GM12891 (cell line): ENCODE measurements at places on chromosomes 6 and 20.

DNA sequence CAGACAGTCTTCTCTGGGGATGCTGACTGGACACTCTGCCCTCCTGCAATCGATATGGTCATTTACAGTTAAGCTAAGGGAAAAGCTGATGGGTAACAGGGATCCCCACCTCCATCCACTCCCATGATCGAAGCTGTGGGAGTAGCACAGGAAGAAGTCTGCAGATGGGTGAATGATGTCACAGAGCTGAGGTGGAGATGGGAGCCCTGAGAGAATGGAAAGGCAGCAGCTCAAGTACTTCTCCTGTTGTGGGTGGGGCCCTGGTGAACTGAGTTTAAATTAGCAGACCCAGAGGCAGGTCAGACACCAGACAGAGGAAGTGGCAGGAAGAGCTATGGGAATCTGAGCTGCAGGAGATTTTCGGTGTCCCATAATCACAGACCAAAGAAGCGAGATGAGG, 29.0 kb downstream of the HDGFL1 start:
- no peak for DNase-seq

DNA sequence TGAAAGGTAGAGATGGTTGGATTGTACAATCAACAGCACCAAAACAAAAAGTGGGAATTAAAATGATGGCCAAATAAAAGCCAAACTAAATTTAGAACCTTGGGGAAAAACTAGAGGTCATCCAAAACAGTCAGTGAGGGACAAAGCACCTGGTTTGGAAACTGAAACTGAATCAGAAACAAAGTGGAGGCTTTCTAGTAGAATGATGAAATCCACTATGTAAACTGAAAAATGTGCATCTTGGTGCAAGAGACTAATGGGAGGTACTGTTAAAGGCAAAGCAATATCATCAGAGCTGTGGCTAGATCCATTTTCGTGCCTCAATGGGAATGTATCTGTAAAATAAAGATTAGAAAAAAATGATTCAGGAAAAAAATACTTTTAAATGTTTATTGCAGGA, 380.0 kb upstream of the GJE1 start:
- DNase-seq, result no peak

GRCh38 chr6:10578723-10579122, 57.6 kb downstream of the GCNT2 start:
- DNase-seq, result no peak

- no peak for DNase-seq
Observed at GRCh38 chr6:145498425-145498824, 236.9 kb downstream of the EPM2A start.

GRCh38 chr6:41100871-41101287, 28.1 kb downstream of the NFYA start:
- DNase-seq, result no peak

DNA sequence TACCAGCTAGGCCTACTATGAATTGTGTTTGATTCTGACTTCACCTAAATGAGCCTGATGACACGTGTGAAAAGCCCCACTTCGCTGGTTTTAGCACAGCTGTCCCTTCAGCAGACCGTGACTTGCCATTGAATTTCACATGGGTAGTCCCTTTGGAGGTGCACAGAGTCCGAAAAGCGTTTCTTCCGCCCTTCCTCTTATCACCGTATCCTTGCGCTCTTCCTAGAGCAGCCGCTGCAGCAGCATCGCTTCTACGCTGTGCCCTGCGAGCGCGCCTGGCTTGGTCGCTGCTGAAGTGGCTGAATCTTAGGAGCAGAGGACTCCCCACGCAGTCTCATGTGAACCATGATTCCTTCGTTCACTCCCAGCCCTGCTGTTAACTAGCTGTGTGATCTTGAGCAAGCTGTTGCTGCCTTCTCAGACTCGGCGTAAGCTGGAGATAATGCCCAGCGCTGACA, 127.0 kb downstream of the PACRG start:
- no peak for DNase-seq

GRCh38 chr6:170257376-170257775, 33.5 kb downstream of the DLL1 start:
- no peak for DNase-seq

DNA sequence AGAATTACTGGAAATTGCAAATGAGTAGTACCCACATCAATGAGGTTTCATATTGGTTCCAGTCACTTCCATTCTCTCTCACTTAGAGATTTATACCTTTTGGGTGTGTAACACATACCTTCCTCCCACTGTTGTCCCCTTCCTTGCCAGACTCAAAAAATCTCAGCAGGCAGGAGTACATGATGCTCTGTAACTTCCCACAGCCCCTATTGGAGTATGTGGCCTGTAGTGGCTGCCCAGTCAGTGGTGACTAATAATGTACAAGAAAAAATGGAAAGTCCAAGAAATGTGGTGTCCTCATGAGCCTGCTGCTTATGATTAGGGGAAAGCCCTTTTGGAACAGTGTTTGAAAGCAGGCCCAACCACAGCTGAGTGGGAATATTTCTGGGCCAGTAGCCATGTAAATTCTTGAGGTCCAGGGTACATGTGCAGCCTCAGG, 312.0 kb downstream of the ZFAND3 start:
- no peak for DNase-seq

DNA sequence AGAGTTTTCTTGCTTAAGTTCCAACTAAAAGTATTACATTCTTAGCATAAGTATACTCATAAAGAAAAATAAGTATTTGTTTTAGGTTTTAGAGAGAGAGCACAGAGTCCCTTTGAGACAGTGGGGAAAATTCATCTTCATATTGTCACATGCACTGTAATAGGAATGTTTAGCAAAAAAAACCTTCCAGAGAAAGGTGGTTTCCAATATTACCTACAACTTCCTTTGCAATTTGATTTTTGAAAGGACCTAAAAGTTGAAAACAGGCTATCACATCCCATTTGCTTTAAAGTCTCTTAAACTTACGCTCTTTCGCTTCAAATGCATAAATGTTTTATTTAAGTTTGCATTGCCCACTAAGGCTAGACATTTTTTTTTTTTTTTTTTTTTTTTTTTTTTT, 86.4 kb downstream of the OPRM1 start:
- DNase-seq, result no peak

DNA sequence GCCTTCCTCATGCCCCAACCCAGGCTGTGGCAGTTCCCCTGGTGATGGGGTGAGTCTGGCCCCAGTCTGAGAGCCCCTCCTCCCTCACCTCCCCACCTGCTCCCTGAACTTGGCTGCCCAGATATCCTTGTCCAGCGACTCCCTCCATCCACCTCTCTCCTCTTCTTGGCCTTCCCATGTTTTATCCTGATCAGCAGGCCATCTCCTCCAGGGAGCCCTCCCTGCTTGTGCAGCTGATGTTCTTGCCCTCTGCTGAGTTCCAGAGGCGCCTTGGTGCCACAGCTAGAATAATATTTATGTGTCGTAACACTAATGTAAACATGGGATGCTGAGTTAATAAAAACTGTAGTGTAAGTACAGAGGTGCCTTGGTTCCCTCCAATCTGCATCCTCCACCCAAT, 10.4 kb upstream of the IP6K3 start:
- no peak for DNase-seq

GRCh38 chr6:168282985-168283685, 36.4 kb downstream of the DACT2 start:
- DNase-seq, result no peak

- DNase-seq, result no peak
Observed at GRCh38 chr20:15596220-15596890, 976.9 kb downstream of the KIF16B start.

DNA sequence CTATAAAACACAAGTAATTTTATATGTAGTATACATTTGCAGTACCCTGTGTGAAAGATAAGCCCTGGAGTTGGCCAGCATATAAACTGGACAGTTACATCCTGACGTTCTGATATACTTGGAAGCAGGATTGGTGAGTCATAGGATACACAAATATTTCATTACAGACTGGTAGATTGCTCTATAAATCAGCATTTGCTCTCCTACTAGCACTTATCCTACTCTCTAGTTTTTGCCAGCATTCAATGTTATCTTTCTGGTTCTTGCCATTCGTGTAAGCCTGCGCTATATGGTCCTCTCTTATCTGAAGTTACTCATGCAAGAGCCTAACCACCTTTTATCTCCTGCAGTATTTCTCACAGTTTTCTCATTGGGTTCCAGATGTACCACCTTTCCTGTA, 680.2 kb upstream of the MMS22L start:
- DNase-seq, result no peak

DNA sequence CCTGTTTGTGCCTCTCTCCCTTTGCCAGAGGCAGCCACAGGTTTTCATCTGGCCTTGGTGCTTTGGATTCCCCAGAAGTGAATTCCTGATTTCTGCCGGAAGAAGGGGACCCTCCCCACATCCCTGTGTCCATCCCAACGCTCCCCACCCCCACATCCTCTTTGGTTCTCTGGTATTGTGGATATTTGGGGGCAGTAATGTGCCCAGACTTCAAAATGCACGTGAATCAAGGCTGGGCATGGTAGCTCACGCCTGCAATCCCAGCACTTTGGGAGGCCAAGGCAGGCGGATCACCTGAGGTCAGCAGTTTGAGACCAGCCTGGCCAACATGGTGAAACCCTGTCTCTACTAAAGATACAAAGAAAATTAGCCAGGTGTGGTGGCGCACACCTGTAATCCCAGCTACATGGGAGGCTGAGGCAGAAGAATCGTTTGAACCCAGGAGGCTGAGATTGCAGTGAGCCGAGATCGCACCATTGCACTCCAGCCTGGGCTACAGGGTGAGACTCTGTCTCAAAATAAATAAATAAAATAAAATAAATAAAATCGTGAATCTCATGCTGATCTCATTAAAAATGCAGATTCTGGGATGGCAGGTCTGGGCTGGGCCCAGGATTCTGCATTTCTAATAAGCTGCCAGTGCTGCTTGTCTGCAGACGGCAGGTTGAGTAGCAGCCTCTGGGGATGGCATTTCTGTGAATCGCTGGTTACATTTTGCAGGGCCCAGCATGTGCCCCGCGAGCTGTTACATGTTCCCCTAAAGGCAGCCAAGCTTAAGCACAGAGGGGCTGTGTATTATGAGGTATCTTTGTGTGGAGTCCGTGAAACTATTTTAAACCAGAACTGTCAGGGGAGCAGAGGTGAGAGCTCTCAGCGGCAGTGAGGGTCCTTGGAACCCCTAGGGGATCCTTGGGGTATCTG, 49.0 kb downstream of the SYNJ2 start:
- DNase-seq, result no peak

GRCh38 chr6:169589293-169589692, 112.5 kb downstream of the WDR27 start:
- no peak for DNase-seq

GRCh38 chr6:15132854-15133670, 112.8 kb upstream of the JARID2 start:
- no peak for DNase-seq

GRCh38 chr6:67496191-67496590, 1138.9 kb upstream of the ADGRB3 start:
- no peak for DNase-seq

DNA sequence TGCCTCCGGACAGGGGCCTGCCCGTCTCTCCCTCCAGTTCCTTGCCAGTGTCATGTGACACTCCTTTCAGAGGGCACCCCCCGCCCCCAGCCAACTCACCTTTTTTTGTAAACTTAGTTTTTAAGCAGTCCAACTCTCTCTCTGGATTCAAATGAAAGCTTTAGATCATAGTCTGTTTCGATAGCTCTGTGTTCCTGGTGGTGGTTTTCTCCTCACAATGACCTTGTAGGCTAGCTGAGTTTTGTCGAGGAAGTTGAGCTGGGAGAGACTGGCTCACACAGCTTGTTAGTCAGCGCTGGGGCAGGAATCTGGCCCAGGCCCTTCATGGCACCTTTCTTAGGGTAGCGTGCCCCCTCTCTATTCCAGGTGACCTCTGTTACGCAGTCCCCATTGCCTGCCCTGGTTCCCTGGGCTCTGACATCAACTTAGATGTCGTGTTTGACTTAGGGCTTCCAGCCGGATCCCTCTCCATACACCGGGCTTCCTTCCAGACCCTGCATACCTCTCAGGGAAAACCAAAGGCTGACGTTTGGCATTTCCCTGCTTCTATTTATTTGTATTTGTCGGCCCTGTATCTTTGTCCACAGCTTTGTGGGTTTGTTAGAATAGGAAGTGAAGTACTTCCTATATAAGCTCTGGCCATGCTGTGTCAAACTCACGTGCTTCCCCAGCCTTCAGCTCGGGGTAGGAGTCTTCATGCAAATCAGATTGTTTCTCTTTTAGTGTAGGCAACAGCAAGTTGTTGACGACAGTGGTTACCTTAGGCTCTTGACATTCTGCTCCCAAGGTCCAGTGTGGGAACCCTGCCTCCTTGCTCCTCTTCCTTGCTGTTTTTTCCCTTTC, 12.7 kb downstream of the IGF2R start:
- DNase-seq, result no peak
